GM23338 (cell line): ENCODE measurements at places on chromosomes 3 and 15. TPM values are rescaled to one million over a fixed set of nuclear protein-coding genes. Genes with fewer than 3 reads are reported as not detected.

CLDN1 gene
- 4.2 and 4.6 TPM in 2 replicates for total RNA-seq

CLDN16 gene
- not detected in 2 replicates for total RNA-seq

- peaks cover 26% of the 10 kb centered on the region for H3K36me3 ChIP-seq
- peaks cover 36% of the 10 kb centered on the region for H3K4me1 ChIP-seq
- no peak for DNase-seq
- no peaks in the 10 kb centered on the region for H3K27me3 ChIP-seq
- peak overlapping the region; percentile 100 for H3K4me3 ChIP-seq
- 0 out of 2 replicates have a peak overlapping the region, but pooled peaks have one; percentile 2 for H3K27ac ChIP-seq
Measured at GRCh38 chr3:32818229-32818969, 602 bp downstream of the TRIM71 start.

GRCh38 chr3:88041005-88041404 lies 17.8 kb downstream of the CGGBP1 start:
- no peaks in the 10 kb centered on the region for H3K4me1 ChIP-seq
- peak; percentile 45 for DNase-seq
- H3K27me3 ChIP-seq = no peaks in the 10 kb centered on the region
- H3K4me3 ChIP-seq = no peak overlapping the region
- no peaks in the 10 kb centered on the region for H3K36me3 ChIP-seq

- H3K4me1 ChIP-seq = peaks cover 16% of the 10 kb centered on the region
- no peak overlapping the region for H3K27ac ChIP-seq
- no peak overlapping the region for H3K4me3 ChIP-seq
- no peaks in the 10 kb centered on the region for H3K27me3 ChIP-seq
- H3K36me3 ChIP-seq = no peaks in the 10 kb centered on the region
- DNase-seq = no peak
Measured at GRCh38 chr3:56677286-56677685, 5.8 kb downstream of the TASOR start.
